ENCODE measurements at places on chromosomes 1 and 21.

- DNase-seq = peak; percentile 2
Measured at GRCh38 chr1:73839922-73840321, 358.1 kb downstream of the LRRIQ3 start.

DNA sequence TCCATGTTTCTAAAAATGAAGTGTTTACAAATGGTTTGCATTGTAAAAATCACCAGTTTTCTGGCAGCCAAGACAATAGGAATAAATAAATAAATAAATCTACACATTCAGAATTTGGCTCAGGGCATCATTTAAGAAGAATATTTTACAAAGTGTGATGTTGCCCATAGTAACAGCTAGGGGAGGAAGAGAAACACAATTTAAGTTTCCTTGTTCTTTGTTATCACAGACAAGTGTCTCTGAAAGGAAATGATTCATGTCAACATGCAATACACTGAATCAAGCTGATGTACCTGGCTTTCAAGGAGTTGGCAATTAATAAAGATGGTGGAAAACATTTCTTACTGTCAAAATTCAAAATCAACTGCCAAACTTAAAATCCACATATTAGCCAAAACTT, 74.7 kb downstream of the LHX8 start:
- DNase-seq = no peak

DNA sequence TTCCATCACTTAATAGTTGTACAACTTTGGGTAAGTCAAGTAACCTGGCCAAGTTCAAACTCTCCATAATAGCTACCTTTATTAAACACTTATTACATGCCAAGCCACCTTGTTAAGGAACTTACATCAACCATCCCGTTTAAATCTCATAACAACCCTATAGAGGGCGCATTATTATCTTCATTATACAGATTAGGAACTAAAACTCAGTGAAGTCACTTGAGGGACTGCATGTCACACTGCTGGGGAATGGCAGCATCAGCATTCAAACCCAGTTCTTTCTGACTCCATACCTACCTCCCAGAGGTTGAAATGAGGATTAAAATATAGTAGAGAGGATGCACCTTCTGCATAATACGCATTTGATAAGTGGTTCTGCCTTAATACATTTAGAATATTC, 47.1 kb upstream of the PLA2G2C start:
- no peak for DNase-seq

- peak; percentile 32 for DNase-seq
Measured at GRCh38 chr1:155126556-155127104, 1.0 kb upstream of the EFNA1 start.
